ENCODE measurements at places on chromosomes 6 and 20.
A peak's percentile ranks its signal among the peaks of the same experiment; 100 is the strongest.

GRCh38 chr6:4593951-4594350 lies 182.3 kb upstream of the CDYL start:
- DNase-seq: no peak

DNA sequence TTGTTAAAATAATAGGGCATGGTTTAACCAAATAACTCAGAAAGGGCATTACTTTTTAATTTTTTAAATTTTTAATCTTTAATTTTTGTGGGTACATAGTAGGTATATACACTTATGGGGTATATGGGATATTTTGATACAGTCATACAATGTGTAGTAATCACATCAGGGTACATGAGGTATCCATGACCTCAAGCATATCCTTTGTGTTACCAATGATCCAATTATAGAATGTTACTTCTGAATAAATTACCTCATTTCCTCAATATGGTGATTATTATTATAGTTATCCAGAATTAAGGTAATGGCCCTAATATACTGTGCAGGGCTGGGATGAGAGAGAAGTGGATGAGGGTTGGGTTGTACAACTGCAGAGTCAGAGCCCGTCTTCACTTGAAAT lies 45.1 kb upstream of the TMEM30A start:
- no peak for DNase-seq

DNA sequence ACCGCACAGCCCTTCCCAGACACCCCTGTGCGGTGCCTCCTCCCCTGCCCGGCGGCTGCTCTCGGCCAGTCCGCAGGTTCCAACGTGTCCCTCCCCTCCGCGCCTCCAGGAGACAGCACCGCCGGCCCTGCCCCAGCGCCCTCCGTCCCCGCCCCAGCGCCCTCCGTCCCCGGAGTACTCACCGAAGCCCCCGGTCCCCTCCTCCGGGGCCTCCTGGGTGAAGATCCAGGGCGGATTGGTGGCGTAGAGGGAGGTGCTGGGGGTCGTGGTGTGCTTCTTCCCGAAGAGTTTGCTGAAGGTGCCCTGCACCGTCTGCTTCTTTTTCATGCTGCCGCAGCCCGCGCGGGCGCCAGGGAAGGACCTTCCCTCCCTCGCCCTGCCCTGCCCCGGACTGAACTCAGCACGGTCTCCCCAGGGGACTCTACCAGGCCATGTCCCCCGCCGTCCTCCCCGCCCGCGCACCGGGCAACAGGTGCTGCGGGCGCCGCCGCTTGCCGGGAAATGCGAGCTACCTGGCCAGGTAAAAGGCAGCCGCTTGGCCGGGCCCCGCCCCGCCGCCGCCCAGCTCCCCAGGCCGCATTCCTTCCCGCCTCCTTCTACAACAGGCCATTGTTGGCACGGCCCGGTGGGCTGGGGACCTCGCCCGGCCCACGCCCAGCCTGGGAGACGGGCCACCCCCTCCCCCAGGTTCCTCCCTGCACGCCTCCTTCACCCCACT lies at the start of gene C6orf132:
Gene C6orf132, minus strand, starts transcription at position 503 of the 718 bp plus-strand sequence. Its CDS starts 176 bp downstream, at position 327.
- DNase-seq: no peak

DNA sequence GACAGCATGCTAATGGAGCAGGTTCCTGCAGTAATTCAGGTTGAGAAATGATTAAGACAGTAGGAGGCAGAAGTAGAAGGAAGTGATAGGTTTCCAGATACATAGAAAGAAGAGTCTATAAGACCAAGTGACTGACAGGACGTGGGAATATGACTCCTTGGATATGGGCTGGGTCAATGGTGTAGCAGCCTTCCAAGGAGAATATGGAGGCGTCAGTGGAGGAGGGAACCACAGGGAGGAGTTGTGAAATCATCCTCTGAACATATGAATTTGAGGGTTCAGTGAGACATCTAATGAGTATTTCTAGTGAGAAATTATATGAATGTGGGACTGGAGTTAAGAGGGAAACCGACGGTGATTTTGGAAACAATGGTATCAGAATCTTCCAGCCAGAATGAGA lies 43.3 kb downstream of the NUDT3 start:
- DNase-seq: no peak

GRCh38 chr20:21510414-21511384 lies 3.2 kb downstream of the NKX2-2 start:
- no peak for DNase-seq

DNA sequence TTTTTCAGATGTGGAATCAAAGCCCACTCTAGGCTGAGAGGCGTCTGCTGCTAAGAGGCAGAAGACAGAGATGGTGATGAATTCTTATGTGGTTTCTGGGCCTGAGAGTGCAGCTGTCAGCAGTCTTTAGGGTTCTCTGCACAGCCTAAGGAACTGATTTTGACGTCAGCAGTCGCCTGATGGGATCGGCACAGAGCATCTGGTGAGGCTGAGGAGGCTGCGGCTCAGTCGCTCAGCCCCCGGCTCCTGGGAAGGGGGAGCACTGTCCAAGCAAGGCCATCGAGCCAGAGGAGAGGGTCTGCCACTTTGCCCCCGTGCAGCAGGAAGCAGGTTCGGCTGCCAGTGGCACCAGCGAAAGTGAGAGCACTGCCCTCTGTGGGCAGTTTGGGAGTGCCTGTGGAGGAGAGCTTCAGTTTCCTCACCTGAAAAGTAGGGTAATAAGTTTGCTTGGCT lies 92.5 kb downstream of the TCP11 start:
- no peak for DNase-seq

- no peak for DNase-seq
Measured at GRCh38 chr6:84539122-84539856, 225.1 kb downstream of the TBX18 start.

DNA sequence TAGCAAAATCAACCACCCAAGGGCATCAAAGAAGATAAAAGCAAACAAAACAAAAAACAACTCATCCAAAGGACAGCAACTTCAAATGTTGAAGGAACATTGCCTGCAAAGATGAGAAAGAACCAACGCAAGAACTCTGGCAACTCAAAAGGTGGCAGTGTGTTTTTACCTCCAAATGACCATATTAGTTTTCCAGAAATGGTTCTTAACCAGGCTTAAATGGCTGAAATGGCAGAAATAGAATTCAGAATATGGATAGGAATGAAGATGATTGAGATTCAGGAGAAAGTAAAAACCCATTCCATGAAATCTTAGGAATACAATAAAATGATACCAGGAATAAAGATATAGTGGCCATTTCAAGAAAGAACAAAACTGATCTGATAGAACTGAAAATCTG lies 9.8 kb upstream of the PI3 start:
- DNase-seq: no peak

GRCh38 chr6:113668641-113669408 lies 188.3 kb upstream of the MARCKS start:
- DNase-seq: no peak

DNA sequence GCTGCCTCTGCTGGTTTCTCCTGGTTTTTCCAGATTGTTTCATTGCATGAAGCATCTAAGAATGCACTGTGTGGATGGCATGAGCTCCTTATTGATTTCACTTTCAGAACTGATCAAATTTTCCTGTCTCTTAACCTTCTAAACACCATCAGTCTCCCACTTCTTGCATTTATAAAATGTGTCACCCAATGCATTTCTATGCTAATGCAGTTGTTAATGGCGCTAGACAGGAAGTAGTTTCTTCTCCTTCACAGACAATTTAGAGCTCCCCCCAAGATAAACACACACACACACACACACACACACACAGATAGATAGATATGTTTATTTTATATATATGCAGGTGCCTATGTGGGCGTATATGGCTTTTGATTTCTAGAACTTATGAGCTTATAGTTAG lies 45.6 kb upstream of the FOXA2 start:
- no peak for DNase-seq

DNA sequence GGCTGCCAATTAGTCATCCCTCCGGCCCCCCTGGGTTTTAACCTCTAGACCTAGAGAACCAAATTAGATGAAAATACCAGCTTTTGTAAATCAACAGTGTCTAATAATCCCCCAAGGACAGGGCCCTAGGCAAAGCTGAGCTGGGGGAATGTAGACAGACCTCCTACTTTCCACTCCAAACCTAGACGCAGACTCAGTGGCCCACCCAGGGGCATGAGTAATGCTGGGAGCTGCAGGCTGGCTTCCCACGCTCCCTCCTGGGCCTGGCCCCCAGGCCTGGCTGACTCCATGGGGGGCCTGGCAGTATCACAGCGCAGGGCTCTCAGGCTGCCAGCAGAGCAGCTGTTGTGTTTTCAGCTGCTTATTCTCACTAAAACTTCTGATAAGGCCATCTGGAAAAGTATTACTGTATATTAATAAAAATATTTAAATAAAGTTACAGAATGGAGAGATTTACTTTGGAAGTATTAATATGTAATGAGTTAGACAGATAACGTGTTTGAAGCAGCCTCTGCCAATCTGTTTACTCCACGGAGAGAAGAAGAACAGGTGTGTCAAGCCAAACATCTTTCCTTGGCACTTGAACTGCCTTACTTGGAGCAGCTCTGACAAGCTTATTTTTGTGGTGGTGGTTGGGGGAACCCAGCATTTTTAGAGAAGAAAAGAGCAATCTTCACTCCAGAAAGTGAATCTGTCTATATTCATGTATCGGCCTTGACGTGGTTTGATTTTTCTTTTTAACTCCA lies 144.0 kb upstream of the AGPAT4 start:
- peak; percentile 5 for DNase-seq

DNA sequence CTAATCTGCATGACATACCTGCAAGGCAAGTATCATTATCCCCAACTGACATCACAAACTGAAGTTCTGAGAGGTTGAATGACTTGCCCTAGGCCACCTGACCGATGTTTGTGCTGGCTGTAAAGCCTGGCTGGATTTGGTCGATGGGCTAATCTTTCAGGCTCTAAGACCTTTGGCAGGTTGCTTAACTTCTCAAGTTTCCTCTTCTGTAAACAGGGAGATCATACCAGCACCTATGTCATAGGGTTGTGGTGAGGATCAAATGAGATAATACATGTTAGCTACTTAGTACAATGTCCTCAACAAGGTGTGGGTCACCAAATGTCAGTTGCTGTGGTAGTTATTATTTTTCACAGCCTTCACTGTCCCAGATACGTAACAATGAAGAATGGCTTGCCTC lies 14.2 kb downstream of the ANKRD66 start:
- no peak for DNase-seq

DNA sequence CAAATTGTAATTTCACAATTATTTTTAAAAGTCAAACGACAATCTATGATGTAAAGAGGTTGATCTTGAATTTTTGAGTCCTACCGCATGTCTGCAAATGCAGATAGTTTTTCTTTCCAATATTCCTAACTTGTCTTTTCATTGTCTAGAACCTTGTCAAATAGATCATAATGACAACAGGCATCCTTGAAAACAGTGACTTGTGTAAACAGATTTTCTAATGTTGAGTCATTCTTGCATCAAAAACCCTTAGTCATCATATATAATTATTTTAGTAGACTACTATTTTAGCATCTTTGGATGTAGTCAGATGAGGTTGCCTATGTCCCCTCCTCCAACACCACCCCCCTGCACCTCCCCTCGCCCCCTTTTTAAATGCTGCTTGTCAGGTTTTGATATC lies 43.8 kb downstream of the BMP6 start:
- DNase-seq: no peak

GRCh38 chr6:149414009-149414408 lies 13.9 kb downstream of the SUMO4 start:
- DNase-seq: no peak

DNA sequence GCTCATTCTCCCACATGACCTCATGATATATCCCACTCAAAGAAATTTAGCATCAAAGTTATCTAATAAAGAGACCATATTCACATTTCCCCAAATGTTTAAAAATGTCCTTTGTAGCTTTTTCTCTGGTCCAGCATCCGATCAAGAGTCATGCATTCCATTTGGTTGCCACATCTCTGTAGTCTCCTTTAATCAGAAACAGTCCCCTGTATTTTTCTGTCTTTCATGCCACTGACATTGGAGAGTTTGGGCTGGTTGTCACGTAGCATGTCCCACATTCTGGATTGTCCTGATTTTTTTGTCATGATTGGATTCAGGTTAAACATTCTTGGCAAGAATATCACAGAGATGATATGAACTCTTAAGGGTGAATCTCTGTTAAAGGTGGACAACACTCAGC lies 55.7 kb downstream of the SNX5 start:
- no peak for DNase-seq

DNA sequence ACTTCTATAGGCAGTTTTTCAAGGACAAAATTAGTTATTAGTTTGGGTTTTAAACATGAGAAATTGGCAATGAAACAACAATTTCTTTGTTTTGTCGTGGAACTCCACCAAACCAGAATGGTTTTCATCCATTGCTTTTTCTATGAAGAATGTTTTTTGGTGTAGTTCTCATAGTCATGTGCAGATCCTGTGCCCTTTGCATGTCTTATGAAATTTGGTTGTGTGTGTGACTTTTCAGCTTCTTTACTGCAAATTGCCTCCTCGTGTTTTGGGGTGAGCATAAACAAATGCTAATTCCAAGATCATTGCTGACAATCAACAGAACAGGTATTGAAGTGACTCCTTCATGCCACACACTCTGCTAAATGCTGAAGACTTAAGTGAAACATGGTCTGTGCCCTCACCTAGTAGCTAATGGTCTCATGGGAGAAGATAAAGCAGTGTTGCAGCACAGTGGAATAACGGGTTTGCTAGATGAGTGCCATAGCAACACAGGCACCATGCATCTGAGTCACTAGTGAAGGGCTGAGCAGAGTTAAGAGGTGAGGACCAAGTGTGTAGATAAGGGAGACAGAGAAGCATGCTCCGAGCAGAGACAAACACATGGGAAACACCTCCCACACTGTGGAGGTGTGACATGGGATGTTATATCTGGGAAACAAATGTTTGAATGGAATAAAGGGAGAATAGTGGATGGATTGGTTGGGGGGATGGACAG lies 120.0 kb downstream of the SLC16A10 start:
- DNase-seq: no peak

GRCh38 chr6:54260025-54260424 lies 48.2 kb upstream of the TINAG start:
- no peak for DNase-seq

DNA sequence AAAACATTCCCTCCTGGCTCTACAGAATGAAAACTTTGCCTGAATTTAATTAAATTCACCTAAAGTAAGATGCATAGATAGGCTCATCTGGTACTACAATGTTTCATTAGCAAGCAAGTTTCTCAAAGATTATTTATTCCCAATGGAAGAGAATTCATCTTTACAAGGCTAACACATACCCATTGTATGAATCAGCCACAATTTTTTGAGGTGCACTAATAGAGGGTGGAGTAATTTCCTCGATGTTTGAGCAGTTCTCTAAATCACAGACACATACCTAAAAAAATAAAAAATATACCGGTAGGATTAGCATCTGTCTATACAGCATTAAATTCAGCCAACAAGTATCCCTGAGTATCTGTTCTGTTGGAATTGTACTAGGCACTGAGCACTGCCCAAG lies 32.7 kb downstream of the ROS1 start:
- DNase-seq: no peak

- no peak for DNase-seq
Measured at GRCh38 chr6:12113190-12113577, 101.1 kb downstream of the HIVEP1 start.

DNA sequence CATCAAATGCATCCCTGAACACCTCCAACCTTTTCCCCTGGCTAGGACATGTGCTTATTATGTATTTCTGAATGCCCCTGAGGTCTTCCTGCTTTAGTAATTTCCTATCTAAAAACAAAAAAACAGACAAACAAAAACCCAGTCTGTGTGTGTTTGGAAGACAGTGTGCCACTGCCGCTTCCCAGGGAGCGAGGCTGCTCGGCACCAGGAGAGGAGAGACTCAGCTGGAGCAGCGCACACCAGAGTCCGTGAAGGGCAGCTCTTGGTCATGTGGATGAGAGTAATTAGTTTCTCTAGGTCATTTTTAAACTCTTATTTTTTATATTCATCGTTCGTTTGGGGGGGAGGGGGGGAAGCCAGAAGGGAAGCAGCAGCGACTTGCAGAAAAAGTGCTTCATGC lies 10.0 kb upstream of the ANKRD60 start:
- DNase-seq: no peak

GRCh38 chr6:111276736-111277135 lies 189.4 kb downstream of the SLC16A10 start:
- no peak for DNase-seq

All from NCI-H1092 (cell line).